ENCODE measurements at places on chromosomes 6 and 20. TPM values are rescaled to one million over a fixed set of nuclear protein-coding genes. Genes with fewer than 3 reads are reported as not detected.

TTK gene
- 180 TPM for total RNA-seq

HLA-DPB1 gene
- 34.6 TPM for total RNA-seq

ZBTB46 gene
- total RNA-seq: 3.4 TPM

COX4I2 gene
- total RNA-seq: not detected

CALHM5 gene
- 3.2 TPM for total RNA-seq

TNNC2 gene
- not detected for total RNA-seq

GRCh38 chr20:39038047-39038446 is 75.9 kb downstream of the DHX35 start:
- no peak for DNase-seq

DNA sequence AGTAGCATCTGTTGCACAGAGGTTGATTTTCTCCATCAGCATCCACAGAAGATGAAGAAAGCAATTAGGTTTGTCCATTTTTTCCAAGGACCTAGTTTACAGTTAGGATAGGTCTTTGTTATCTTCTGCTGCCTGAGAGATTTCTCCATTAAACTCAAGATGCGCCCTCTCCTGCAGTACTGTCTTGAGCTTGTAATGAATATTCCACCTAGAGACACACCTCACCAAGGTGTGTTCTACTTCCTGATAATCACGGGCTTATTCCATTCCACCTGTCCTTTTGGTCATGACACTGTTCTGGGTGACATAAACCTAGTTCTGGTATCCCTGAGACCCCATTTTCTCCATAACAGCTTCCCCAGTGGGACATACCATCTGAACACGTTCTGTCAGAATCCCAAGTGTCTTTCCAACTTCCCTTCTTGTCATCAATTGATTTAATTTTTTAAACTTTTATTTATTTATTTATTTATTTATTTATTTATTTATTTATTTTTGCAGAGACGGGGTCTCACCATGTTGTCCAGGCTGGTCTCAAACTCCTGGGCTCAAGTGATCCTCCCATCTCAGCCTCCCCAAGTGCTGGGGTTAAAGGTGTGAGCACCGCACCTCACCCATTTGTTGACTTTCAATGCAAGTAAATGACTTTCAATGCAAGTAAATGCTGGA is 75.6 kb upstream of the HS3ST5 start:
- DNase-seq: no peak

DNA sequence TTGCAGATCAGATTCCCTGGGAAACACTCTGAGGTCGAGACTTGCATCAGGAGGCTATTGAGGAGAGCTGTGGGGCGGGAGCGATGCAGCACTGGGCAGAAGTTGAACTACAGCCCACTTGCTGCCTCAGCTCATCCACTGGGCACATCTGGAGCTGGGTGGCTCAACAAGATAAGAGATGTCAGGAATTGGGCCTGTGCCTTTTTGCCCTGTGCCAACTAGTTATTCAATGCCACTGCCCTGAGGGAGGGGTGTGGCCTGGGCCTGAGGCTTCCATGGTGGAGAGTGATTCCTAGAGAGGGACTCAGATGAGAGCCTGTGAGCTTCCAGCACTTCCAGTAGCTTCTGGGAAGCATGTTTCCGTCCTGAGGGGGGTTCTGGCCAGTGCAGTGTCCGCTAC is 32.7 kb downstream of the BRPF3 start:
- no peak for DNase-seq

GRCh38 chr6:2432292-2432691 is 186.9 kb upstream of the GMDS start:
- DNase-seq: peak; percentile 85

GRCh38 chr6:44787254-44787834 is 399.8 kb downstream of the CDC5L start:
- no peak for DNase-seq

- no peak for DNase-seq
These were observed 272.9 kb upstream of the FERMT1 start for GRCh38 chr20:6395695-6396094.

DNA sequence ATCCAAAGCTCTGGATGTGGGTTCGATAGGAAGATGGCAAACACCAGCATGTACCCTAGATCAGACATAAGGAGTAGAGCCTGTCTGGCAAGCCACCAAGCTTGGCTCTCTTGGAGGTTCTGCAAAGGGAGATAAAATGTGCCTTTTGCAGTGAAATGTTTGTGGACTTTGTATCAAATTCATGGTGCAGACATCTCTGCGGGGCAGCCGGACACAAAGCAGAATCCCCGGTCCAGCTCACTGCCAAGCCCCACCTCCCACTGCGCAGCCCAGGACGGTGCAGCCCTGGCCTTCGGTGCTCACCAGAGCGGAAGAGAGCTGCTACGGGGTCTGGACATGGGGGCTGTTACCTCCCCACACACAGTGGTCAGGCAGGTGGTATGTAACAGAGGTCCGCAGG is 333.6 kb upstream of the JARID2 start:
- no peak for DNase-seq

- no peak for DNase-seq
These were observed 60.4 kb downstream of the SCAND1 start for GRCh38 chr20:35893942-35894341.

Data from Daoy (cell line).